ENCODE measurements at places on chromosomes 11 and 22.

GRCh38 chr22:36371920-36372319 lies 15.8 kb downstream of the MYH9 start:
- no peak for DNase-seq

- no peak for DNase-seq
These were observed 128.1 kb upstream of the SPON1 start for GRCh38 chr11:13834463-13834862.

DNA sequence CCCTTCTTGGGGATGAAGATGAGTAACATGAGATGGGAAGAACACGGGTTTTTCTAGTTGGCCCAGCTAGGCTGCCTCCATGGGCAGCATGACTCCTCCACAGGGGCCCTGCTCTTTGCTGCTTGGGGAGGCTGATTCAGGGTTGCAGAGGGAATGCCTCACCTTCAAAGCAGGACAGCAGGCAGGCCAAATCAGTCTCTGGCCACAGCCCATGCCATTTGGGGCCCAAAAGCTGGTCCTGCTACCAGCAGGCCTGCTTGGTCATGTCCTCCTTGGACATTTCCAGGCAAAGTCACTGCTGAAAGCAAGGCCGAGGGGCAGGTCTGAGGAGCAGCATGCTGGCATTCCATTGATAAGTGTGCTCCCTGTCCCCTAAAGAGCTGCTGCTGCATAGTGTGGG lies 13.8 kb upstream of the MAPK8IP1 start:
- DNase-seq: no peak

- no peak for DNase-seq
These were observed 102.1 kb downstream of the ARHGAP32 start for GRCh38 chr11:129090056-129090455.

- DNase-seq: no peak
These were observed 79.0 kb downstream of the TRIM29 start for GRCh38 chr11:120058931-120059330.

DNA sequence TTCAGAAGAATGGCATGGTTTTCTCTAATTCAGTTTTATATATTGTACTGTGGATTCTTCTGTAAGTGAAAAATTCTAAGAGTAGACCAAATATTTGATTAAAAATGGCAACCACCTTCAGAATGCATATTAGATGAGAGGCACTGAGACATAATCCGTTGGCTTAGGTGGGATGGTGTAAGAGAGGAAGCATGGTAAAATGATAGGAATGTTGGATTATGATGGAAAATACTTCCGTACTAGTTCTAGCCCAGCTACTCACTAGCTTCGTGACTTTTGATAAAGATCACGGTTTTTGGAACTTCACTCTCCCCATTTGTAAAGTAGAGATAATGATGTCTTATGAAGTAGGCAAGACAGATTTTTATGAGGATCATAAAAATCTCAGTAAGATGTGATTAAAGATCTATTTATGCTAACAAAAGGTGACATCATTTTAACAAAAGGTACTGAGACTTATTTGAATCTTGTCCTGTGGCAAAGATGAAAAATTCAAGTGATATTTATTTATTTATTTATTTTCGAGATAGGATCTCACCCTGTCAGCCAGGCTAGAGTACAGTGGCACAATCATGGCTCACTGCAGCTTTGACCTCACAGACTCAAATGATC lies 37.5 kb downstream of the UVRAG start:
- DNase-seq: no peak

All from CD4-positive, alpha-beta T cell treated with Interleukin-2 at 100 ng/mL for 4 hours (primary cell).